ENCODE measurements at places on chromosomes 7 and 10.

- no peak for DNase-seq
Measured at GRCh38 chr7:46741938-46742540, 821.0 kb upstream of the IGFBP3 start.

- no peak for DNase-seq
Measured at GRCh38 chr7:147567043-147567442, 1023.5 kb upstream of the C7orf33 start.

DNA sequence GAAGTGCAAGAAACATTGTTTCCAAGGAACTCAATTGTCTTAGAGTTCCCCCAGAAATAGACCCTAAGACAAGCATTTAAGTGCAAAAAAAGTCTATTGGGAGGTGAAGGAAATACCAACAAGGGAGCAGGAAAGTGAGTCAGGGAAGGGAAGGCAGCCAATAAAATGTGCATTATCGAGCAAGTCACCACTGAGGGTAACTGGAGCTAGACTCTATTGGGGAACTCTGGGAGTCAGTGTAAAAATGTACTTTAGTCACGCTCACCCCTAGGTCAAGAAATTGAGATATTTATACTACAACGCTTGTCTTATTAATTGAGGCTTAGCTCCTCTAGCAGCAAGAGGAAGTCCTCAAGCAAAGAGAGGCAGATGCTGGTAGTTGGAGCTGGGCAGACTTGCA, 137.7 kb downstream of the RTKN2 start:
- no peak for DNase-seq

DNA sequence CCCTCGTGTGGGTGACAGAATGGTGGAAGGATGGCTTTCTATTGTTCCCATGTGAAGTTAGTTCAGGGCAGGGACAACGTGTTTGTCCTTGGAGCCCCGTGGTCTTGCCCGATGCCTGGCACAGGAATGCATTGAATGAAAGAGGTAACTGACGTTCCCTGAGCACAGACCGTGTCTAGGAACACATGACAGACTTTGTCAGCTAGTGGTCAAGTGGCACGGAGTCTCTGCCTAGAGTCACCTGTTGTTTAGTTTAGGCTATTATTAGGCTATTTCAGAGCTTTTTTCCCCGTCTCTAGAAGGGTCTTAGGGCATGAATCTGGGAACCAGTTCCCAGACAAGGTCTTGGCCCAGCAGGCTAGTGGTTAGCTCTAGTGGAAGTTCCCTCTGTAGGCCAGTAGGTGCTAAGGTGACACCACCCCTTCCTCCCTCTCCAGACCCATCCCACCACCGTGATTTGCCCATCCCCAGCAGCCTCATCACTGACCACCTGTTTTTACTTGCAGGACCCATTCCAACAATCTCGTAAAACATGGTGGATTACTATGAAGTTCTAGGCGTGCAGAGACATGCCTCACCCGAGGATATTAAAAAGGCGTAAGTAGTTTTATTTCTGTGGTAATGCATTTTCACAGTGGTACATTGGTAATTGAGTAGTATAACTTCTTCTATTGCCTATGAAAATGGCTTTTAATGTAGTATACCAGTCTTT, 21.4 kb downstream of the DNAJB6 start:
- no peak for DNase-seq

DNA sequence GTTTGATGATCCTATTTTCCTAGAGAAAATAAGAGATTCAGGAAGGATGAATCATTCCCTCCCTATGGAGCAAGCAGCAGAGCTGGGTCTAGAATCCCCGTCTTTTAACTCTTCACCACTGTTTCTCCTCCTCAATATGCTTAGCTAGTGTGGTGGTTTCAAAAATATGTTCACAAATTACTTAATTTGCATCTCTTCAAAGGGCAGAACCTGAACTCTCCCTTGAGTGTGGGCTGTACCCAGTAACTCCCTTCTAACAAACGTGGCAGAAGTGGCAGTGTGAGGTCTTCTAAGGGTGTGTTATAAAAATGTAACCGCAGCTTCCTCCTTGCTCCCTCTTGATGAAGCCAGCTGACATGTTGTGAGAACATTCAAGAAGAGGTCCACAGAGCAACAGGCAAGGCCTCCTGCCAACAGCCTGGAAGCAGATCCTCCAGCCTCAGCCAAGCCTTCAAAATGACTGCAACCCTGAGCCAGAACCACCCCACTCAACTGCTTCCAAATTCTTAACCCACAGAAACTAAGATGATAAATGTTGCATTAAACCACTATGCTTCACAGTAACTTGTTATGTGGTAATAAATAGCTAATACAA, 36.6 kb downstream of the SRPK2 start:
- no peak for DNase-seq

GRCh38 chr10:57333880-57334279, 933.8 kb downstream of the IPMK start:
- no peak for DNase-seq

DNA sequence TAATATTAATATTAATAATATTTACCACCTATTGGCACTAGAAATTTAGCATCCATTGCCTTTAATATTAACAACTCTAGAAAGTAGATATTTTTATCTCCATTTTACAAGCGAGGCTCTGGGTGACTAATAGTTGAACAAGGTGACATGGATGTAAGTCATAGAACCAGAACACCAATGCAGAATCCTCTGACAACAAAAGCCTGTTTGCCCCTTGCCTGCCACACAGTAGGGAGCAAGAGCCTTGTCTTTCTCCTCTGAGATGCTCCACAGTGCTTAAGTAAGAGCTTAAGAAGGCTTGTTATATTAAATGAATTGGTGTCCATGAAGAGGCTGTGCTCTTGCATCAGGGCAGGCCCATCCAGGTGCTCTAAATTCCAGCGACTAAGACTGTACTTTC, 51.2 kb upstream of the LBX1 start:
- no peak for DNase-seq

- no peak for DNase-seq
Measured at GRCh38 chr7:106224797-106225196, 60.0 kb downstream of the NAMPT start.

- DNase-seq, result no peak
Measured at GRCh38 chr7:94453898-94454297, 55.7 kb upstream of the CASD1 start.

DNA sequence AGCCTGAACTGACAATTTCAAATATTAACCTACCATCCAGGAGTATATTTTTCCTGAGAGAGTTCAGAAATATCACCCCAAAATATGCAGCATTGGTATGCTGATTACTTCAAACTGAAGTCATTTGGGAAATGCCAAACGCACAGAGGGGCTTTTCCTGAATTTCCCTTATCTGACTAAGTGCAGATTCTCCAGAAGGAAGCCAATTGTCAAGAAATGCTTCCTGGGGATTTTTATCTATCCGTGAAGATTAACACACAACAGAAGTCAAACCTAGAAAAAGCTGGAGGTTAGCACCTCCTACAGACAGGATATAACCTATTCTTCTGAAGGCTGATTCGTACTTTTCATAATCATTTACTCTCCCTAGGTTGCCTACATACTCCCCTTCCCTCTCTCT, 91.0 kb downstream of the AKR1D1 start:
- peak; percentile 26 for DNase-seq

GRCh38 chr10:102410429-102411073, 8.0 kb downstream of the PSD start:
- no peak for DNase-seq

DNA sequence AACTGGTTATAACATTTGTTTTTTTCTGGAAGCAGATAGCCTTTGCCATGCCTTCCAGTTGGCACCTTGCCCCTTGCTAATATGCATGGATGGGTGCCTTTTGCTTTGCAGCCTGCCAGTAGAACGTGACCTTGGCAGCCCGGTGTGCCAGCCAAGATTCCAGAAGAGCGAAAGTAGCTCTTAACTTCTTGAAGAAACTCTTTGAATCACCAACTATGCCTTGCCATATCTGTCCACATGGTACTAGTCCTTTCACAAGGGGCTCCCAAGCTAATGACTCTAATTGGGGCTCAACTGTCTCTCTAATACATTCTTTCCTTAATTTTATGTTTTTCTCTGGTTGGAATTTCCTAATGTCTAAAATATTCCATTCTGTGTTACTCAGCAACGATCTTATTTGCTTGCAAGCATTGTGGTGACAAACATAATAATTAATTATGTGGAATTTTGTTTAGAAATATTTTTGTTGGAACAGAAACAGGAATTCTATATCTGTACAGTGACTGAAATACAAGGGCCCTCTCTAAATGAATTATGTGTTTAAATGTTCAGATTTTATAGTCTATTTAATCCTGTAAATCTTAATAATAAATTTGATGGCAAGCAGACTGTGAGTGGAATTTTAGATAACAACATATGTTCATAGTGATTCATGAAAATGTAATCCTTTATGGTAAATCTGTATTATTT, 45.8 kb downstream of the HDAC9 start:
- no peak for DNase-seq

GRCh38 chr7:93226310-93226709, at the start of gene HEPACAM2:
TSS of gene HEPACAM2 (minus strand) at chr7:93226469.
- DNase-seq, result no peak

GRCh38 chr10:81944609-81945008, 69.6 kb downstream of the NRG3 start:
- DNase-seq, result no peak

DNA sequence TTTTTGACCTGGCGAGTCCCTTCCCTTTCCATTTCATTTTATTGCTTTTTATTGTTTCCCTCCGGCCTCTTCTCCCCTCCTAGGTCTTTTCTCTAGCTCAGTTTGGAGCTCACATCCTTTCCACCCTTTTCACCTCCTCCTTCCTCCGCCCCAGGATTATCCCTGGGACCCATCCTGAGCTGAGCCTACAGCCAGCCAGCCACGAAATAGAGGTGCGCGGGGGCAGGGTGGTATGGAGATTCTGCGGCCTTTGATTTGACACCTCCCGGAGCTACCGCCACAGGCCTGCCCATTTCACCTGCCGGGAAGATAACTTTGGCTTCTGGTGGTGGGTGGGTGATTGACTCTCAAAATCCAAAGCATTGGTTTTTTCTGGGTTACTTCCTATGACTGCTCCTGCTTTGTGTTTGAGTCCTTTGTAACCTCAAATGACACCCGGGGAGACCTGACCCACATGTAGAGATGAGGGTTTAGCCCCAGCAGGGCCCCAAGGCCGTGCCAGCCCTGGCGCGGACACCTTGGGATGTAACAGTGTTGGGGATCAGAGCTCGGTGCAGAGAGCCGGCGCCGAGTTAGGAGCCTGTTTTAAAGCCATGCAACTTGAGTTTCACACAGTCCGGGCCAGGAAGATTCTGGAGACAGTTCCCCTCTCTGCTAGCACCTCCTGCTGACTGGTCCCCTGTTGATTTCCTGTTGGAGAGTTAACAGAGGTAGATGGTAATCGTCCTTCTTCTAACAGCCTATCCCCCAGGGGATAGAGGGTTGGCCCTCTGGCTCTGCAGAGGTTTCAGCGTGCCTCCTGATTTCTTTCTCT, 1.5 kb downstream of the DUSP5 start:
- peak; percentile 37 for DNase-seq

DNA sequence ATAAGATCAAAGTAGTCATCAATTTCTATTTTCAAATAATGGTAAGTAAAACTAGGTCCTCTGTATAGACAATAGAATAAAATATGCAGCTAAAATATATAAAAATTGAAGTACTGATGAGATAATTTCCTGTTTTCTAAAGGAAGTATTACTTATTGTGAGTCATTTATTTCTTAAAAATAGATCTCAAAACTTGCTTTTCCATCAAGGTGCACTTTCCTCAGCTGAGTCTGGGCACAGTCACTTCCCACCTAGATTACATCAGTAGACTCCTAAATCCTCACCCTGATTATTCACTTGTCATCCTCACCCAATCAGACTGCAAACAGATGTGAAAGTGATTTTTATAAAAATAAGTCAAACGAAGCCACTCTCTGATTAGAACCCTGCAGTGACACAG, 211.5 kb downstream of the POM121L12 start:
- DNase-seq, result no peak

DNA sequence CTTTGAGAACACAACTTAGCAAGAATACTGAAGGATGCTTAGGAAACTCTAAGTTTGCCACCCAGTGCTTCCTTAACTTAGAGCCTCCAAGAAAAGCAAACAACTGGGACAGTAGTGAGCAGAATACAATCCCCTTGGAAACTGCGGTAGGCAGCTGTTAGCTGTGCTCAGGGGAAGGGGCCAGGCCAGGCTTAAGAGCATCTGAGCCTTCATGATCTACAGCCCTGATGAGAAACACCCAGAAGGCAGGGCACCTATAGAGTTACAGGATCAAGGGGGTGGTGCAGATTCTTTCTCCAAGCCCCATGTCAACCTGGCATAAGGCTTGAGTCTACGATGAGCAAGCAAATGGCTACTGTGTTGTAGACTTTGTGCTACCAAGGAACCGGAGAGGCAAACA, 51.4 kb upstream of the DLG5 start:
- DNase-seq, result no peak

Measured in endothelial cell (in vitro differentiated cells).